Astrocyte of the spinal cord (primary cell): ENCODE measurements at places on chromosomes 13 and 19.

- DNase-seq: no peak
Measured at GRCh38 chr19:4991996-4992698, 23.2 kb downstream of the KDM4B start.

GRCh38 chr19:11673608-11674041 is 65.1 kb downstream of the ZNF823 start:
- peak; percentile 56 for DNase-seq

DNA sequence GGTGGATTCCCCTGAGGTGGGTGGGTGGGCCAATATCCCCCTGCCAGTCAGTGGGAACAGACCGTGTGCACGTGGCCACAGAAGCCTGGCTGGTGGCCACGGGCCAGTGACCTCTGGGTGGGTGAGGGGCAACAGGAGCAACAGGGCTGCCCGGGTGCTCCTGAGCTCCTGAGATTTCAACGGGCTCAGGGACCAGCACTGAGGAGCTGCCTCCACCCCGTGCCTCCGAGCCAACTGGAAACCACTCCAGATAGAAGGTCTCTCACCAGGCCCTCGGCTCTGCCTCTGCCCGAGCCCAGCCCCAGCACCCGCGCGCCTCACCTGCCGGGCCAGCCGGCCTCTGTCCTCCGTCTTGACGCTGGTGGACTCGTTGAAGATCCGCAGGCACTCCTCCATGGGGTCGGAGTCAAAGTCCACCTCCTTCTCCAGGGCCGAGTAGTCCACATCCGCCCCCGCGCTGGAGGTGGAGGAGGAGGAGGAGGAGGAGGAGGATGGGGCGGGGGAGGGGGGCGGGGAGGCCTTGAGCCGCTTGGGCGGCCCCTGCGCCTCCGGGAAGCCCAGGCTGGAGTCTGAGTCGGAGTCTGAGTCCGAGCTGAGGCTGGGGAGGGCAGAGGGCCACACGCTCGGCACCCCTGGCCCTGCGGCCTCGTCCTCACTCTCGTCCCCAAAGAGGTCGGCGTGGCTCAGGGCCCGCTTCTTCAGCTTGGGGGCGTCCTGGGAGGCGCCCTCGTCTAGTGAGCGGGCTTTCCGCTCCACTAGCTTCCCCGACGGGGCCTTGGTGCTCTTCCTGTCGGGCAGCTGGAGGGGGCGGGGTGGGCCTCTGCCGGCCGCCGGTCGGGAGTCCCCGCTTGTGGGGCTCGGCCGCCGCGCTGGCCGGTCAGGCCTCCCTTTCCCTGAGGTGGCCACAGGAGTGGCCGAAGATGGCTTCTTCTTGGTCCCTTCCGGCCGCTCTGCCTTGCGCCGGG is 14.8 kb upstream of the ATP8B3 start:
- DNase-seq: no peak

DNA sequence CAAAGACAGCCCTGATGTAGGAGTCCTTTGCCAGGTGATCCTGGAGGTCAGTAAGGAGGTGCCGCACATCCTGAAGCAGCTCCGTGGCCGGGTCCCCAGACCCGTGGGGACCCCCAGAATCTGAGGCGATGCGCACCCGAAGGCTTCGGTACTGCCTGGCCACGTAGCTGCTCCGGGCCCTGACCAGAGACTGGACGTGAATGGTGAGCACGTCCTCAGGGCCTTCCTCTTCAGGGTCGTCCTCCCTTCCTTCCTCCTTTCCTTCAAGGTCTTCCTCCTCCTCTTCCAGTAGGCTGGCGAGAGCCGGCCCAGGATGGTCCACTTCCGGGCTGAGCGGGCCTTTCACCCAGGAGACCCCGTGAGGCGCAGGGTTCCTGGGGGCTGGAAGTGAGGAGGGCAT is 7.5 kb downstream of the RINL start:
- DNase-seq: no peak

DNA sequence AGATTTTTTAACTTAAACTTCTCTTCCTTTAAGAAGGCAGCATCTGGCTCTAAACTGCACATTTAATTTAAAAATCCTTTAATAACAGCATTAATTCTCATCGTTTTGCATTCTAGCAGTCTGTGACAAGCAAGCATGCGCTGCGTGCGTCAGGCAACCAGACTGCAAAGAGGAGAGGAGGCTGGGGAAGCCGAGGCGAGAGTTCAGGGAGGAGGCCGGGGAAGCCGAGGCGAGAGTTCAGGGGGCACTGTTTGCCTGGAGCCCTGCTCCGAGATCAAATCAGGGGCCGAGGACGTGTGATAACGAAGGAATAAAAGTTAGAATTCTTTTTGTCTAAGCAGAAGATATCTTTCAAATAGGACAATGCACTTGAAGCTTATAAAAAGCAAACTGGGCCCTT is 435.7 kb downstream of the EFNB2 start:
- no peak for DNase-seq
